Hepatocyte (in vitro differentiated cells): ENCODE measurements at places on chromosomes 1 and 21. TPM values are rescaled to one million over a fixed set of nuclear protein-coding genes. Genes with fewer than 3 reads are reported as not detected.

GRCh38 chr1:216140730-216141524, 282.3 kb downstream of the USH2A start:
- DNase-seq, result no peak

CYB5RL gene
- total RNA-seq, result 3.4 and 7.5 TPM in 2 replicates

DNA sequence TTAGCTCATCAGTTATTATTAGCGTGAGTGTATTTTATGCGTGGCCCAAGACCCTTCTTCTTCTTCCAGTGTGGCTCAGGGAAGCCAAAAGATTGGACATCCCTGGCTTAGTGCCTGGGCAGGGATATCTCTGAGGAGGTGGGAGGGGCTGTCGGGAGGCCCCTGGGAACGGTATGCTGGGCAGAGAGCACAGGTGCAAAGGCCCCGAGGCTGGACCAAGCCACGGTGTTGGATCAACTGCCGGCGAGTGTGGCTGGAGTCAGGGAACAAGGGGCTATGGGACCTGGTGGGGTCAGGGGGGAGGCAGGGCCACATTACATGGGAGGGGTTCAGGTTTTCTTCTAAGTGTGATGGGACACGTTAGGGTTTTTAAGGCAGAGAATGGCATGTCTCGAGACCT, 62.7 kb downstream of the FHAD1 start:
- no peak for DNase-seq

SPRR5 gene
- not detected in 2 replicates for total RNA-seq

DIO1 gene
- total RNA-seq, result 28.7 and 31.2 TPM in 2 replicates

RGS16 gene
- 6.3 and 7.3 TPM in 2 replicates for total RNA-seq

SGIP1 gene
- total RNA-seq, result 3.2 and 20.2 TPM in 2 replicates

DNA sequence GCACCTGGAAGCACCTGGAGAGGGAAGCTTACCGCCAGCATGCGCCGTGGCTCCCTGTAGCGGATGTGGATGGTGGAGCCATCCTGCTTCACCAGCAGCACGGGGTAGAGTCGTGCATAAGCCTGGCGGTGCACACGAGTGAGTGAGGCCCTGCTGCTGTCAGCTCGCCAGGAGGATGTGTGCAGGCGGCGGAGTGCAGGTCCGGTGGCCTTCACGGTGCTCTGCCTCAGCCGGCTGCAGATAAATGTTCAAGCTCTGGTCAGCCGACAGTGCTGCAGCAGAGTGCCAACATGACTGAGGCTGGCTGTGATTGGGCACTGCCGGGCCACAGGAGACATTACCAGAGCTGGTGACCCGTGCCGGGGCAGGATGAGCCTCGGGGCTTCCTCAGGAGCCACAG, 1.5 kb downstream of the MRPL55 start:
- no peak for DNase-seq

DNA sequence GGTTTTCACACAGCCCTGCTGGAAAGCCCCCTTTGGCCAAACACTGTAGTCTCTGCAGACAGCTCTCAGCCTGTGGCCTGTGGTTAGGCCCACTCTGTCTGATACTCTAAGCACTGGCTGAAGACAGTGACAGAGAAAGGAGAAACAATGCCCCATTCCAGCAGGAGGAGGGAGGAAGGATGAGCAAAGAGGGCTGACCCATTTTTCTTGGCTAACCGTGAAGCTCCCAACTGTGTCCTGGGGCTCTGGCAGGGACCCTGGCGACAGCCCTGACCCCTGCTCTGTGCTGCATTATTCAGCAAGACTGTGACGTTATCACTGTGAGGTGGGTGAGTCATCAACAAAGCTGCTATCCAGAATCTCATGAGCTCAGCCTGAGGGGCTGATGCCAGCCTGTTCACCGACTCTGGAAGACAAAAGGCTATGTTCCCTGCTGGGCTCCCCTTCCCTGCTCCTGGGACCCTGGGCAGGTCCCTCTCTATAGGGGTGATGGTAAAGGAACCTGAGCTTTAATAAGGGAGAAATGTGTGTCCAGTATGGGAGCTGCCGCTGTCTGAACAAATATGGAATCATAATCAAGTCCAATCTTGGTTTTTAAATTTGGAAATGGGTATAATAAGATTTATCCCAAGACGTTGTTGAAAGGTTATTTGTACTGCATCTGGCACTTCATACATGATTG, 107.0 kb downstream of the RHOU start:
- peak; percentile 82 for DNase-seq

- DNase-seq, result peak; percentile 14
Measured at GRCh38 chr21:26116456-26117011, 54.0 kb downstream of the APP start.

DNA sequence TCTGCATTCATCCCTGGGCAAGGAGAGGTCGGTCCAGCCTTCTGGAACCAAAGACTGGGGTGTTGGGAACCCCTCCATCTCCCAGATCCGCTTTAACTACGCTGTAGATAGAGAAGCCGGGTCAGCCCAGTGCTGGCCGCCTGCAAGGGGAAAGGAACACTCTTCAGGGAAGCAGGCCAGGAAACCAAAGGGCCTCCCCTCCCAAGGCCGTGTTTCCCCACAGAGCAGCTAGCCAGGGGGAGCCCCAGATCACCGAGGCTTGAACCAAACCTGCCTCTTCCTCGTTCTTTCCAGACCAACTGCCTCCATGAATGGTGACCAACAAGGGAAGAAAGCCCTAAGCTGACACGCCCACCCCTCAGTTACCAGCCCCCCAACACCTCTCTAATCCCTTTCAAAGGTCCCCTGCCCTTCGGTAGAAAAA, 1.2 kb upstream of the CHD5 start:
- no peak for DNase-seq

- DNase-seq, result no peak
Measured at GRCh38 chr1:247296599-247297180, 35.0 kb downstream of the ZNF496 start.

SRGAP2 gene
- 22.4 and 23.7 TPM in 2 replicates for total RNA-seq

- peak; percentile 46 for DNase-seq
Measured at GRCh38 chr1:39081271-39082009, 55.3 kb downstream of the NDUFS5 start.

- DNase-seq, result no peak
Measured at GRCh38 chr1:203536575-203536974, 42.6 kb downstream of the OPTC start.

DNA sequence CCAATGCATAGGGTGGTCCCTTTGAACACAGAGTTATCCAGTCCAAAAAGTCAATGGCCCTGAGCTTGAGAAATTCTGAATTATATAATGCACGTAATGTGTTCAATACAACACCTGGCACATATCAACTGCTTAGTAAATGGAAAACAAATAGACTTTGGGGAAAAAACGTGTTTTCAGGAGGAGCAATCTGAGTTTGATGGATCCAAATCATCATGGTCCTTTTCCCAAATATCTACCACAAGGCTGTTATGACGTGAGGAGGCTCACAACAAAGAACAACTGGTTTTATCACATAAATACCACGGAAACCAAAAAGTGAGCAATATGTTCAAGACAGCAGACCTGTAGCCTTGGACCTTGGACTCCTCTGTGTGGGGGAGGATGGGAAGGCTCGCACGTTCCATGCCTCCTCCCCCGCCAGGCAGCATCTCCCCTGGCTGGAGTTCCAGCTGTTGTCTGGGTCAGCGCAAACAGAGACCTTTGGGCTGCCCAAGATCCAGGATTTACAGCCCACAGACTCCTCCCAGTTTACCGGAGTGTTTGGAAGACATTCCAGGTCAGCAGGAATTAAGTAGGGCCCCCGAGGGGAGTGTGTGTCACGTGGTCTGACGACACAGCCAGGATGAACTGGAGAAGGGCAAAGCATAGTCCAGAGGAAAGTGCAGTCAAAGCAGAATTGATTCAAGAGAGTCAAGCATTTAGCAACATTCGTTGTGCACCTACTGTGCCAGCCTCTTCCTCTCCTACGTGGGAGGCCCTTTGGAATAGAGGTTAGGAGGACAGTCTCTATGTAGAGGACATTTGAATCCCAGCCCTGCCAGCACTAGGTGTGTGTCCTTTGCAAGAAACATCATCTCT, 32.2 kb upstream of the MED18 start:
- DNase-seq, result peak; percentile 94

- DNase-seq, result no peak
Measured at GRCh38 chr1:163170975-163171676, 31.6 kb downstream of the RGS5 start.

C1orf141 gene
- total RNA-seq, result not detected in 2 replicates
